Activated naive CD4-positive, alpha-beta T cell treated with anti-CD3 and anti-CD28 coated beads for 36 hours (primary cell): ENCODE measurements at places on chromosomes 1 and 21.

GRCh38 chr1:14543191-14543840 is 55.2 kb upstream of the KAZN start:
- DNase-seq, result no peak

- DNase-seq, result no peak
These were observed 2.1 kb downstream of the ITGB2 start for GRCh38 chr21:44918581-44919033.

DNA sequence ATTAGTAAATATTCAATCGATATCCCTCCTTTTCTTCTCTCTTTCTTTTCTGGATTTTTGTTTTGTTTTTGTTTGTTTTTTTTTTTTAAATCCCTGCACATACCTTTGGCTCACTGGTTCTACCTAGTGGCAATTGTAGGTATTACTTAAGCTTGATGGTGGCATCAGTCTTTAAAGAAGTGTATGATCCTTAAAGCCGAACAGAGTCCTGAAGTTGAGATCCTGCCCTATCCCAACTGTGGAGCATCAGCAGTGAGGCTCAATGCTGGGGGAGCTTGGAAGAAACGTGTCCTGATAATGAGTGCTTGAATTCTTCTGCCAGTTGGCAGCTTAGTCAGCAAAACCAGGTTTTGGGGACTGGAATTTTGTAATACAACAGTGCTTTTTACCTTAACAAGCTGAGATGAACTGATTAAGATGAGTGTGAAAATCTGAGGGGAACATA is 60.8 kb downstream of the FASLG start:
- DNase-seq, result no peak

- DNase-seq, result no peak
These were observed 38.4 kb downstream of the NCMAP start for GRCh38 chr1:24594328-24594598.

GRCh38 chr1:166544561-166544960 is 294.7 kb upstream of the POGK start:
- no peak for DNase-seq

DNA sequence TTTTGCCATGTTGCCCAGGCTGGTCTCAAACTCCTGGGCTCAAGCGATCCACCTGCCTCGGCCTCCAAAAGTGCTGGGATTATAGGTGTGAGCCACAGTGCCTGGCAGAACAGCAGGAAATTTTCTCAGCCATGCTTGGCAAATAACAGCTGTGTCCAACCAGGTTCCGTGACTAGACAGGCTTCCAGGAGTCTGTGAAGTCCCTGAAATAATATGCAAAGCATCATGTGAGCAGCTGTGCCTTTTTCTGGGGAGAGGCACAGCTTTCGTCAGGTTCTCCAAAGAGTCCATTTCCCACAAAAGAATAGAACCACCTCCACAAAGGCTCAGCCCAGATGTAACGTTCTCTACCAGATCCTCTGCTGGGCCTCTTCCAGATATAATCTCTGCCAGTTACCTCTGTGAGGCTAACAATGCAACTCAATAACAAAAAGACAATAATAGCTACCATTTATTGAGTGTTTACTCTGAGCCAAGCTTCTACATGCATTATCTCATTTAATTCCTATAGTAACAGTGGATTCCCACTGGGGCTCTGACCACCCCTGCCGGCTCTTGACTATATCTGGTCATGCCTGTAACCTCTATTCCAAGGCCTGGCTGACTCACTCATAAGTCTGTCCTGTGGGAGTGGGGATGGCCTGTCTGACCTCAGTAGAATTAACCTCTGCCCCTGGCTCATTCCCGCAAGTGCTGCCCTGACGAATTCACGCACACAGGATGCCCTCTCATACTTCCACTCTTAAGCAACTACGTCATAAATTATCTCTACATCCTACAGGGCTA is 4.0 kb upstream of the NKAIN1 start:
- no peak for DNase-seq

GRCh38 chr1:157734321-157734720 is 33.8 kb upstream of the FCRL3 start:
- DNase-seq, result no peak

GRCh38 chr1:206962272-206962671 is 8.0 kb downstream of the FCAMR start:
- no peak for DNase-seq

DNA sequence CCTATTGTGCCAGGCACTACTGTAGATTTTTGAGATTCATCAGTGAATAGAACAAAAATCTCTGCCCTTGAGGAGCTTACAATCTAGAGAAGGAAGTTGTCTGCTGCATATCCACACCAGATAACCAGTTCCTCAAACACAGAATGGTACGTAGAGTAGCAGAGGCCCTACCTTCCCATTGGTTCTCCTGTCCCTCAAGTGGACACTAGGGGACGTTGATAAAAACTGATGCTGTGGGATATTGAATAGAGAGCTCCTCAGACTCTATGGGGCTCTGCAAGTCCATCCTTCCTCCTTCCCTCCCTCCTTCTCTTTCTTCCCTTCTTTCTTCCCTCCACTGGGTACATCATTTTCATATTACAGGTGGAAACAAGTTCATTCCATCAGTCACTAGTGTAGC is 371.3 kb downstream of the PBX1 start:
- DNase-seq, result no peak

DNA sequence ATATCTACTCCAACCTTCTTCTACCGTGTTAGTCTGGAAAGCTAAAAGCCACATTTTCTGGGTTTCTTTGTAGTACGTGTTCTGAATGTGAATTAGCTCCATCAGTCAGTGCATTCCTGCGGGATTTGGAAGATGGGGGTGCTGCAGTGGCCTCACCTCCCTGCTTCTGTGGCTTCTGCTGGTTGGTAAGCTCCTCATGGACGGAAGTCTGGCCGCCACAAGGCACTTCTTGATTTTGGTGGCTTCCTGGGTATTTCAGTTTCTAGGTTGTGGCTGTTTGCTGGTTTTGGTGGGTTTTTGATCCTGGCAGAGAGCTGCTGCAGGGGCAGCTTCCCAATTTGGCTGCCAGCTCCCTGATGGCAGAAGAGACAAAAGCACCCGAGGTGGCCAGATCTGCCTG is 20.9 kb upstream of the TACSTD2 start:
- DNase-seq, result no peak

DNA sequence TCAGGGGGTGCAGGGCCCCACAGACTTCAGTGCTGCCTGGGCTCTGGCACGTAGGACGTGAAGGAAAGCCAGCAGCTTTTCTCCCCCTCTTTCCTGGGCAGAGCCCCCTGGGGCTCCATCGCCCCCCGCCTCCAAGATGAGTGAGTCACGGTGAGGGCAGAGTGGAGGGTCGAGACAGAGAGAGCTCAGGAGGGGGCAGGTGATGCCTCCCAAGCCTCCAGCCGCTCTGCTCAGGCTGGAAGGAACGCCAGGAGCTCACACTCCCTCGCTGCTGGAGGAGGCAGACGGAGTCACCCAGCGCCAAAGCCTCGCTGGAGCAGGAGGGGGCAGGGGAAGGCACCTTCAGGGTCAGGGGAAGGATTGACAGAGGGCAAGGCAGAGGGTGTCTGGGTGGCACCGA is 119.5 kb downstream of the CASZ1 start:
- no peak for DNase-seq

DNA sequence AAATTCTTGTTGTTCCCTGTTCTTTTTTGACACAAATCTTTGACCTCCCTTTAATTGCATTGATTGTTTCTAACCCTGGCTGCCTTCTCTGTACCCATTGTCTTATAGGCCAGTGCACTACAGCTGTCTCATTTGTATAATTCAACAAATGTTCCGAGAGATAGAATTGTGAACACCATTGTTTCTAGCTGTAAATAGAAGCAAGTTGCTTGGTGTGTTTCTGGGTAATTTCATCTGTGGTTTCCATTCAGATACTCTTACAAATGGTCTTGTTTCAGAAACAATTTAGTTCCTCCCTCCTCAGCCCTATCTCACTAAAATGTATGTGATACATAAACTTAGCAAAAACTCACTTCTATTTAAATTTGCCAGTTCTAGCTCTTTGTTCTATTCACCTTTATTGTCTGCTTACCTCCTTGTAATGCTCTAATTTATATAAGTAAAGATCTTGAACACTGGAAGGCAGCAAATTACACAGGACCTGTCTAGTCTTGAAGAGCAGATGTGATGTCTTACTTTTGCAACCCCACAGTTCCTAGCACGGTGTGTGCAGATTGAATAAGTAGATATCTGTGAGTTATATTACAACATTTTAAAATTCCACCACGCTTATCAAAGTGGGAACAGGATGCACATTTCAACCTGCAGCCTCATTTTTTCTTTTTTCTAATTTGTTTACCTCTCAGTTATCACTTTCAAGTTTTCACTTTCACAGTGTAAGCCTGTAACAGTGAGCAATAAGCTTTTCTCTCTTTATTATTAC is 515.6 kb upstream of the ZP4 start:
- DNase-seq, result no peak

DNA sequence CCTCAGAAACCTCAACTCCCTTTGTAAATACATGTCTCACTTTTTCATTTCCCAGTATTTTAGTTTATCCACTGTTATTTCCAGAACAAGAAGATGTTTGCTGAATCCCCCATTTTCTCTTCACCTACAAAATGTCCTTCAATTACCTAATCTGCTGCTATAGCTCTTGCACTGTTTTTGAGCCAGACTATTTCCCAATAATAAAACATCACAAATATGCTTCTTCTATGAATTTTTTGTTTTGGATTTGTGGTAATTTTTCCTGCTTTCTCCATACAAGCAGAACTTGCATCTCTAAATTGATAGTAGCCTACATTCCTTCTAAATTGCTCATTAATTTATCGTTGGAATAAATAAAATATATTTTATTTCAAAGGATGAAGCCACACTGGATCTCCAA is 199.6 kb upstream of the C1orf87 start:
- DNase-seq, result no peak

DNA sequence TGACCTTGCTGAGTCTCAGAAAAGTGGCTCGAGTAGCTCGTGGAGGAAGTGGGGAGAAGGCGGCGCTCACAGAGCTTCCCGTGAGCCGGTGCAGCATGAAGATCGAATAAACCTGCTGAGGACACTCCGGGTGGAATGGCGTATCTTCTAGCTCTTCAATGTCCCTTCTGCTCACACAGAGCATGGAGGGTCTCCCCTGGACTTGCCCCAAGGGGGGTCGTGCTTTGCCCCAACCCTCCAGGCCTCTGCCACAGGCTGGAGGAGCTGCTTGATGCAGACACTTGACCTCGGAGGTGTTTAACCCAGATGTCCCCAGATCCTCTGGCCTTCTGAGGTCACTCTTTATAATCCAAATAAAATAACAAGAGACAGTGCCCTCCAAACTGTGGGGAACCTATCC is 2.2 kb upstream of the KRTAP10-12 start:
- no peak for DNase-seq

DNA sequence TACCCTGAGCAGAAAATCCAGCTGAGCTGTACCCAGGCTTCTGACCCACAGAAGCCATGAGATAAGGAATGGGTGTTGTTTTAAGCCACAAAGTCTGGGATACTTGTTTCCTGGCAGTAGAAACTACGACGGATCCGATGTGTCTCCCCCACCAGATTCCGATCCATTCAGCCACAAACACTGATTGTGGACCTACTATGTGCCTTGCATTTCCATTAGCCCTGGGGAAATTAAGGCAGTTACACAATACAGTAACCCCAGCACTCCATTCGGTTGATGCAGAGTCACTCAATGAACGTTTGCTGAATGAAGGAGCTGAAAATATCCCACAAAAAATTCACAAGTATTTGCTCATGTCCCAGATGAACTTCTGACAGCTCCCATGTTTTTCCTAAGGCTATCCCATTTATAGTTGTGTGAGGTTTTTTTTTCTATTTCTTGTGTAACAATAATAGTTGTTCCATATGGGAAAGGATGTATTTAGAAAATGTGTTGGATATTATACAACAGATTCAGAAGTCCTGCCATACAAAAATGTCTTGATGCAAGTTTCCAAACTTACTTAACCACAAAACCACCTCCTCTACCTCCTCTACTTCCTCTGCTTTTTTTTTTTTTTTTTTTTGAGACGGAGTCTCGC is 29.6 kb upstream of the KAZN start:
- DNase-seq, result no peak

- no peak for DNase-seq
These were observed 93.2 kb downstream of the TBX19 start for GRCh38 chr1:168373869-168374268.

DNA sequence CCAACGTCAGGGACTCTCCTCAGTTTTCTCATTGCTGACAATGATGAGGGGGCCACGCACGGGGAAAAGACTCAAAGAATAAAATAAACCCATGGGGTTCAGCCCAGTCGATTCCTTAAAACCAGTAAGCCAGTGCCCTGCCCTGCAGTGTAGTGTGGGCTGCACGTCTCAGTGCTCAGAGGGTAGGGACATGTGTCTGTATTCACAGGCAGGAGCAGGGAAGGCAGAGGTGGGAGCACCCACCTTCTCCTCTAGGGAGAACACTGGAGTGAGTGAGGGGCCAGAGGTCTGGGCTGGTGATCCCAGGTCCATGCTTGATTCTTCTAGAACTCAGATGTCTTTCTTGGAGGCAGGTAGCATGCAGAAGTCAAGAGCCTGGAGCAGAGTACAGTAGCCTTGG is 303.6 kb downstream of the MATN1 start:
- DNase-seq, result no peak
